Activated T-cell treated with anti-CD3 and anti-CD28 coated beads, Interleukin-2, amount 50 U/mL, for 72 hours (primary cell): ENCODE measurements at places on chromosomes 16 and 17. TPM values are rescaled to one million over a fixed set of nuclear protein-coding genes. Genes with fewer than 3 reads are reported as not detected.

Gene CACNG3
- not detected for total RNA-seq

DNA sequence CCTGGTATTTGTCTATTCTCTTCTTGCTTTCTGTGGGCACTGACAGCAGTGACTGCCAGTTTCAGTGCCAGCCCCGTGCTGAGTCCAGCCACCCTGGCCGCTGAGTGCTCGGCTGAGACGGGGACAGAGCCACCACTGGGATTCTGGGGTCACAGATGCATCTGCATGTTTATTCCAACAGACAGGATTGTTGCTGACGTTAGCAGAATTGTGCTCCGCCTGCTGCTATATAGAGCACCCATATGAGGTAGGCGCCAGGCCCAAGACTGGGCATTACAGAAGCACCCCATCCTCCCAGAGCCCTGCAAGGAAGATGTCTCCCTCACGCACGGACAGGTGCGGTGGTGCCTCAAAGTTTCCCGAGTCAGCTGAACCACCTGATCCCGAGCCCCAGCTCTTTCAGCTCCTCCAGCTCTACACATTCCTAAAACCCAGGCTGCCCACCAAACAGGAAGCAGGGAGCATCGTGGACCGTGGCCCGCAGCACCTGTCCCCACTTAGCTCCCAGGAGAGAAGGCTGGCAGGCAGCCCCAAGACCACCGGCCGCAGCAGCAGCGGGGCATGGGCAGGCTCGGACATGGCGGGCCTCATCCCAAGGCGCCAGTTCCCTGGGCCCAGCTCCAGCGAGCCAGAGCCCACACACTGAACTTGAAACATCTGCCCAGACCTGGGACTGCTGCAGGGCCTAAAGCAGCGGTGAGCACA is 44.9 kb upstream of the RASD1 start:
- no peaks in the 10 kb centered on the region for H3K27me3 ChIP-seq
- H3K4me3 ChIP-seq, result no peak overlapping the region
- no peak for DNase-seq
- no peak overlapping the region for H3K27ac ChIP-seq
- H3K4me1 ChIP-seq, result no peaks in the 10 kb centered on the region

Gene KCNAB3
- total RNA-seq, result 10.3 TPM

GRCh38 chr16:50282010-50282538 is 15.7 kb downstream of the ADCY7 start:
- peaks cover 25% of the 10 kb centered on the region for H3K36me3 ChIP-seq
- peak overlapping the region; percentile 85 for H3K27ac ChIP-seq
- no peaks in the 10 kb centered on the region for H3K27me3 ChIP-seq
- H3K4me1 ChIP-seq, result peaks cover 72% of the 10 kb centered on the region

DNA sequence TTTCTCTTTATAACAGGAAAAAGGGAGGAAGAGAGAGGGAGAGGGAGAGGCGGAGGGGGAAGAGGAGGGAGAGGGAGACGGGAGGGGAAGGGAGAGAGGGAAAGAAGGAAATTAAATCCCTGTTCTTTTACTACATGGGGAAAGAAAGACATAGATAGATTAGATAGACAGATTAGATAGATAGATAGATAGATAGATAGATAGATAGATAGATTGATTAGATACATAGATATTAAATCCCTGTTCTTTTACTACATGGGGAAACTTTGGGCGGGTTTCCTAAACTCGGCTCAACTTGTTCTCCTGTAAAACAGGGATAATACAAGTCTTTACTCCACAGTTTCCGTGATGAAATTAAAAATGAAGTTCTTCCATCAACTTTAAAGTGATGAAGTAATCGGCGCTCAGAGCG is 661 bp downstream of the RFWD3 start:
- peaks cover 14% of the 10 kb centered on the region for H3K36me3 ChIP-seq
- peak overlapping the region; percentile 93 for H3K27ac ChIP-seq
- H3K4me3 ChIP-seq, result peak overlapping the region; percentile 95
- H3K27me3 ChIP-seq, result no peaks in the 10 kb centered on the region

Gene RTN4RL1
- total RNA-seq, result 0.21 TPM

DNA sequence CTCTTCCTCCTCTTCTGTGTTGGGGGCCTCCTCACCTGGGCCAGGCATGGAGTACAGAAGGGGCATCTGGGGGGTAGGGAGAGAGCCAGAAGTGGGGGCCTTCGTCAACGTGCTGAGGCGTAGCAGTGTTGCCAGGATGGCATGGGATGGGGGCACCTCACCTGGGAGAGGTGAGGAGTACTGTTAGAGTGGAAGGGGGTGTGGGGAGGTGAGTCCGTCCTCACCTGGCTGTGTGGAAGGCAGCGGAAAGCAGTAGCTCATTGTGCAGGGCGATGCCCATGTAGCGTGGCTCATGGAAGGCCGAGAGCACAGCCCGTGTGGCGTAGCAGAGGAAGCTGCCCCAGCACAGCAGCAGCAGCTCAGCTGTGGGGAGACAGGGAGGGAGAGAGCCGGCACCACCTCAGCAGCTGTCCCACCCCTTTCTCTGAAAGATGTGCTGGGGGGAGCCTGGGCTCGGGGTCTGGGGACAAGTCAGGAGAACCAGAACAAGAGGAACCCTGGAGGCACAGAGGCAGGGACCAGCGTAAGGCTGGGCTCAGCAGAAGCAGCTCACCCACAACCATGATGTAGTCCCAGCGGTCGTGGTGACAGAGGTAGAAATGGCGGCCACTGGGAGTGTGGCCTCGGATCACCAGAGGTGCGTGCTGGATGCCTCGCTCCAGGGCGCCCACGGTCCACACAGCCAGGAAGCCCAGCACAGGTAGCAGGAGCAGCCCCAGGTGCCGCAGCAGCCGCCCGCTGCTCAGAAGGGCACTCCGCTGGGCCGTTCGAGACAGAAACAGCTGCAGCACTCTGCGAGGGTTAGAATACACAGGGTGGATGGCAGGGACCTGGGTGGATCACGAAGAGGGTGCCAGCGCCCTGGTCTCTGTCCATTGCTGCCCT is 9.0 kb downstream of the GPR179 start:
- no peaks in the 10 kb centered on the region for H3K36me3 ChIP-seq
- no peaks in the 10 kb centered on the region for H3K4me1 ChIP-seq
- no peaks in the 10 kb centered on the region for H3K27me3 ChIP-seq

DNA sequence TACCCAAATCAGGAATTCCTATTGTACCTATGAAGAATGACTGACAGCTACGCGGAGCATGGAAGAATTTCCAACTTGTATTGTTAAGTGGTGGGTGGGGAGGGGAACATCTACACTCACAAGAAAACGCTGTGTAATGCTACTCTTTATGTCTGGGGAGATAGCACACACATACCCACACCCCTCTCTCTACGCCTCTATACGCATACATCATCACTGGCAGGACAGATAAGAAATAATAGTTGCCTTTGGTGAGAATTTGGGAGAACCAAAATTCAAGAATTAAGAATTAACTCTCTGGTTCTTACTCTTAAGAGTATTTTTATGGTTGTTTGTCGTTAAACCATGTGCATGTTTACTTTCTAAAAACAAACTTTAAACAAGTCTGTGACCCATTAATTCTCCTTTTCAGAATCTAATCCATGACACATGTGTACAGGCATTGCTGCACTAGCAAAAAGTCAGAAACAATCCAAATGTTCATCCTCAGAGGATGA is 33.9 kb downstream of the CREBBP start:
- H3K4me1 ChIP-seq, result peaks cover 38% of the 10 kb centered on the region
- no peak overlapping the region for H3K27ac ChIP-seq
- peaks cover 3% of the 10 kb centered on the region for H3K36me3 ChIP-seq
- H3K4me3 ChIP-seq, result no peak overlapping the region
